ENCODE measurements at places on chromosomes 13 and 19.

- no peak for DNase-seq
Measured at GRCh38 chr19:16461630-16462051, 10.1 kb downstream of the EPS15L1 start.

DNA sequence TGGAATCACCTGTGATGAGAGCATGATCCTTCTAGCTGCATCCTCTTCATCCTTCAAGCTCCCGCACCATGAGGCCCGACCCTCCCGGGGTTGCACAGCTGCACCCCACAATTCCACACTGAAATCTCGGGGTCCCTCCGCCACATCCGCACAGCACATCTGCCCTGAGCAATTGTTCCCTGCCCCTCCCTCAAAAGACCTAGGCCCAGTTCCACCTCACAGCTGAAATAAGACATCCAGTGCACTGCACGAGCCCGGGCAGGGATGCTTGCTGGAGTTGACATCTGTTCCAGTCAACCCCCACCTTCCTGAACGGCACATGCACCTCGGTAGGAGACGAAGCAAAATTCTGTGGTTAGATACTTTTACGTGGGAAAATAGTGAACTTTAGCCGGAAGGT, 14.7 kb upstream of the SOX1 start:
- no peak for DNase-seq

GRCh38 chr13:44224450-44225149, 149.0 kb upstream of the SERP2 start:
- no peak for DNase-seq

DNA sequence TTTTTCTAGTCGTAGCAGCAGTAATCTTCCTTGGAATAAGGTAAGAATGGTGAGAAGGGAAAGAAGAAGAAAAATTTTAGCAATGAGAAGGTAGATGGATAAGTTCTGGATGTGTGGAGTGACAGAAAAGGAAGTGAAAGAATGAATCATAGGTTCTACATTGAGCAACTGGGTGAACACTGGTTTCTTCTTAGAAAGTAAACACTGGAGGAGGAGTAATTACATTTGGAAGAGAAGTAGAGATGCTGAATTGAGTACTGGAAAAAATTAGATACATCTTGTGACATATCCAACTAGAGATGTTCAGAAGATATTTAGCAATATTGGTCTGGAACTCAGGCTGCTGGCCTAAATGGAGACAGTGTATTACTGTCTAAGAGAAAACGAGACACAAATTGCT, 148.5 kb downstream of the GPC5 start:
- no peak for DNase-seq

DNA sequence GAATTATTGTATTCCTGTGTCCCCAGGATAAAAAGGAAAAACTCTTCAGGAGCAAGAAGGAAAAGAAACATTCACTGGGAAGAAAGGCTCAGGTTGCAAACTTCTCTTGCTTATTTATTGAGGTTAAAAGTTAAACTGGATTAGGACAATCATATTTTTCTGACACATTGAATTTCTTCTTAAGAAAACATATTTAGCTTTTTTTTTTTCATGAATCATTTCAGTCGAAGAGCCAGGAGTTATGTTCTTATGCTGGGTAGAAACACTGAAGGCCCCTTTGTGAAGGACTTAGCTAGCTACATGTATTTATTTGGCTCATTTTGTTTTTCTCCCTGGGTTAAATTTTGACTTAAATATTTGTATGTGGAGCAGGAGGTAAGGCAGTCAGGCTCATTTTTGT, 434.0 kb downstream of the KLF5 start:
- no peak for DNase-seq

Data from stimulated activated CD4-positive, alpha-beta T cell treated with anti-CD3 and anti-CD28 coated beads, Interleukin-4, amount 100 ng/mL, for 24 hours (primary cell).